COLO829 (cell line): ENCODE measurements at places on chromosomes 12 and 14.
A peak's percentile ranks its signal among the peaks of the same experiment; 100 is the strongest.

DNA sequence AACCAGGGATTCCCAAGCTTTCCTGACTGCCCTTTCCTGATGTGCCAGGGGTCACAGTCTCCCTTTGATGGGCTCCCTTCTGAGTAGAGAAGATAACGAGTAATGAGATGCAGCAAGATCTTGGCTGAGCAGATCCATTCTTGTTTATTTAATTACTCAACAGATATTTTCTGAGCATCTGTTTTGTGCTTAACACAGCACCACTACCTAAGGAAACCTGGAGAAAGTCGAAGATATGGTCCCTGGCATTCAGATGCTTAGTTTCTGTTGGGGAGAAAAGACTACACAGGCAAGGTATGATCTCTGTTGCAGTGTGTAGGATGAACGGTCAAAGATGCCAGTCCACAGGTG, 3.9 kb downstream of the AJUBA start:
- DNase-seq = no peak

DNA sequence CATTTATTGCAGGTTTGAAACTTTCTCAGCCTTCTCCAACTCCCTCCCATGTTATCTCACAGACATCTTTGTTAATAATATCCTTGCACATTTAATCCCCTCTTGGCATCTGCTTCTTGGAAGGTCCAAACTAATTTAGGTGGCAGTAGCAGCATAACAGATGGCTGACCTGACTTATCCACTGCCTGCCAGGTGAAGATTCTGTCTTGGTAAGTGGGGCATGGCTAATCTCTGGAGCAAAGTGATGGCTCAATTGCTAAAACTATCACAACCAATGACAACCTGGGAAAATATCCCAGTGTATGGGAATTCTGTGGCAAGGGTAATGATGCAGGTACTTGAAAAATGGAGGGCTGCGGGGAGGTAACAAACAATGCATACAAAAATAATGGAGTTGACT, 58.2 kb upstream of the ALG10B start:
- DNase-seq = no peak

GRCh38 chr14:61718039-61718438, 22.7 kb downstream of the HIF1A start:
- no peak for DNase-seq

GRCh38 chr12:117045160-117046010, 53.8 kb downstream of the TESC start:
- no peak for DNase-seq

DNA sequence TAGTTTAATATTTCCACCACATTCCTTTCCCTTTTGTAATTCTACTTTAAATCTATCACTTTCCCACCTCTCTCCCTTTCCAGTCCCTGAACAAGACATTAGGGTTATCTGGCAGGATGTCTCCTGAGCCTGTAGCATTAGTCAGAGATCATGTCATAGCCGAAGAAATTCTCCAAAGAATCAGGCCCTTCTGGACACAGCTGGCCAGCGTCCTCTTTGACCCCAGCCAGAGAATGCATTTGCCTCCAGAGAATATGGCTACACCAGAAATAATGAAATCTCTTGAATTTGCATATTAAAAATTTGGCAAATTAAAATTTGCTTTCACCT, 56.7 kb downstream of the NTF3 start:
- no peak for DNase-seq

- no peak for DNase-seq
Measured at GRCh38 chr12:45165284-45165683, 50.6 kb upstream of the ANO6 start.

DNA sequence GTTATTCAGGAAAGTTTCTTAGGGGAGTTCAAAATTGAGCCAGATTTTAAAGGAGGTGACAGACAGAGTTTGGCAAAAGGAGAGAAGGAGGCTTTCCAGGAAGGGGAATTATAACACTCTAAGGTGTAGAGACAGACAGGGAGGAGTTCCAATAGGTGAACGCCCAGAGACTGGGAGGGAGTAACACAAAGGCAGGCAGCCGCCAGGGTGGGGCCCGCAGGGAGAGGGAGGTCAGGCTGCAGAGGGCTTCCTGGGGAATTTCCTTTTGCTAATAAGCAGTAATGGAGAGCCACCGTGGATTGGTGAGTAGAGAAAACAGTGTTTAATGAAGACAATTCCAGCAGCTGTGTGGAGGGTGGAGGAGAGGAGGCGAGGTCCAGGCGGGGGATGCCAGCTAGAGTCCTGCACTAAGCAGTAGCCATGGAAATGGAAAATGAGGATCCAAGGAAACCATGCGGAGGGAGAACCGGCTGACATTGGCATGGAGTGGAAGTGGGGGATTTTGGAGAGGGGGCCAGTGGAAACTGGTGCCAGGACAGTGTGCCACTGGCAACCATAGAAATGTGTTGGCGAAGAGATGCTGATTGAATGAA, 22.2 kb downstream of the GRIN2B start:
- no peak for DNase-seq

- no peak for DNase-seq
Measured at GRCh38 chr14:69055999-69056788, 77.1 kb upstream of the ACTN1 start.

- DNase-seq = peak; percentile 78
Measured at GRCh38 chr12:11580125-11580751, 69.2 kb upstream of the ETV6 start.

- DNase-seq = no peak
Measured at GRCh38 chr12:18135509-18135908, 45.5 kb upstream of the RERGL start.

DNA sequence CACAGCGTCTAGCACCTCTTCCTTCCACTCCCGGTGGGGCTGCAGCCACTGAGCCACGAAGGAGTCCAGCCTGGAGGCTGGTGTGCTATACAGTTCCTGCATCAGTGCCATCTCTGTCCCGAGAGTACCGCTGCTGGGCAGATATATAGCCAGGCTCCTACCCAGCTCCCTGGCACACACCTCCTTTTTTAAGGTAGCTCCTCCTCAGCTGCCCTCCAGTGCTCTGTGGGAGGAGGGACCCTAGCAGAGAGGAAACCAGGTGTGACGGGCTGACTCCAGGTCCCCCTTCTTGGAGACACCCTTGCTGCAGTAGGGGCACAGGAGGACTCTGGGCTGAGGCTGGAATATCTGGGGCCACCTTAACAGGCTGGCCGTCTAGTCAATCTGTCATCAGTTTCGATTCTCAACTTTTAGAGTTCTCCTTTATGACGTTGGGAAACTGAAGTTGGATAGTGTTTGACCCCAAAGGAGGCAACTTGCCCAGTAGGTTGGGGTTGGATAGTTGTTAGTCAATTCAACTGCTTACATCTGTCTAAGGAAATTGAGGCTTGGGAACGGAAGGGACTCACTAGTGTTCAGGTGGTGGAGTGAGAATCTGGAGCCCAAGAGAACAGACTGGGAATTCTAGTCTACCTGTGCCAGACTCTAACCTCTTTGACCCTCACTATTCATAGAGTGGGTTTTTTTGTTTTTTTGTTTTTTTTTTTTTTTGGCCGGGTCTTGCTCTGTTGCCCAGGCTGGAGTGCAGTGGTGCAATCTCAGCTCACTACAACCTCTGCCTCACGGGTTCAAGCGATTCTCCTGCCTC, at the start of gene OASL:
OASL (minus strand) TSS at position 386 of the 808 bp plus-strand sequence; CDS start at position 111, 275 bp downstream.
- peak; percentile 41 for DNase-seq

DNA sequence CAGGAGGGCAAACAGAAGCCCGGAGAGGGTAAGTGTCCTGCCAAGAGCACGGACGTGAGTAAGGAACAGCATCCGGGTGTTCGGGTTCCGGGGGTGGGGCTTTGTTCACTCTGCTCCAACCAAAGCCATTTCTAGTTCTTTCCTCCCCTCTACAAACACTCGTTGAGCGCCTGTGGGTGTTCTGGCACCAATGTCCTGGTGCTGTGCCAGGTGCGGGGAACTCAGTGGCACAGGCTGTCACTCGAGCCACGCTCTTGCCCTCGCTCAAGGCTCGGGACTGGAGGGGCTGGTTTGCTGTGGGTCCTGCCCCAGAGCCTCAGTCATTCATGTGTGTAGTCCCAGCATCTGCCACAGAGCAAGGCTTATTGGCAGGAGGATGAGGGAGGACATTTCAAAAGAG, 157.5 kb downstream of the CALM1 start:
- no peak for DNase-seq

DNA sequence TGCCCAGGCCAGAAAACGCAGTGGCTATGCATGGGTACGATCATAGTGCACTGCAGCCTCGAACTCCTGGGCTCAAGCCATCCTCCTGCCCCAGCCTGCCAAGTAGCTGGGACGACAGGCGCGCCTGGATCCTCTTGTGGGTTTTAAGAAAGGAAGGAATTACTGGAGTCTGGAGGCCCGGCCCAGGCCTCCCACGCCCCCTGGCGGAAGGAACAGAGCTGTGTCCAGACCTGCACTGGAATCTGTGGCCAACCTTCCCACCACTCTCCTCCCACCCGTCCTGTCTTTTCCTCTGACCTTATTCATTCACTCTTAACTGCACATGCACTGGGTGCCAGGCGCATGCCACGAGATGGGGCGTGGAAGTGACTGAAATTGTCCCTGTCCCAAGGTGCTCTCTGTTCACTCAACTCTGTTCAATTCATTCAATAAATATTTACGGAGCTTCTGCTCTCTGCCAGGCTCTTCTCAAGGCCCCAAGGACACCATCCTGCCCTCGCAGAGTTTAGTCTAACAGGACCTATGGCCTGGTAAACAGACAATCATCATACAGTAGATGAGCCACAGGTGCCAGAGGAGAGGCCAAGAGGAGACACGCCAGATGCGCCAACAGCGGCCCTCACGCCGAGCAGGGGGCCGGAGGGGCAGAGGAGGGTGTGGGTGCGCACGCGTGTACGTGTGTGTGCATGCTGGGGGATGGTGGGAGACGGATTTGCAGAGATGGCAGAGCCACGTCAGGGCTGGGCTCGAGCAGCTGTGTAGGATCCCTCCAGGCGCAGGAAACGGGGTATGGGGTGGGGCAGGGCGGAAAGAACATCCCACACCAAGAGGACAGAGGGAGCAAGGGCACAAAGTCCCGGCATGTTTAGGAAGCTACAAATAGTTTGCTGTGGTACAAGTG, 13.7 kb upstream of the TMEM106C start:
- DNase-seq = peak; percentile 91

DNA sequence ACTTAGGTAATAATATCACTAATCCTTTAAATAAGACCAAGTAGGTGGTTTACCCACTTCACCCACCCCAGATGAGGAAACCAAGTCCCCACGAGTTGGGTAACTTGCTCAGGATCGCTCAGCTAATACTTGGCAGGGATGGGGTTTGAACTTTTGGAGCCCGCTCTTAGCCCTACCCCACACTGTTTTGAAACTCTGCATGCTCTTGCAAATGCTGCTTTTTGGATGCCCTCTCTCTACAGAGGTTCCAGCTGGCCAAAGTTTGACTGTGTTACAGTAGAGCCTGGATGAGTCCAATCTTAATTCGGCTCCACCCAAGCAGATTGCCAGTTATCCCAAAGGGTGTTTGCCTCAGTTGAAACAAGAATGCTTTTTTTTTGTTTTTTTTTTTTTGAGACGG, 6.8 kb downstream of the PLEKHG3 start:
- no peak for DNase-seq

DNA sequence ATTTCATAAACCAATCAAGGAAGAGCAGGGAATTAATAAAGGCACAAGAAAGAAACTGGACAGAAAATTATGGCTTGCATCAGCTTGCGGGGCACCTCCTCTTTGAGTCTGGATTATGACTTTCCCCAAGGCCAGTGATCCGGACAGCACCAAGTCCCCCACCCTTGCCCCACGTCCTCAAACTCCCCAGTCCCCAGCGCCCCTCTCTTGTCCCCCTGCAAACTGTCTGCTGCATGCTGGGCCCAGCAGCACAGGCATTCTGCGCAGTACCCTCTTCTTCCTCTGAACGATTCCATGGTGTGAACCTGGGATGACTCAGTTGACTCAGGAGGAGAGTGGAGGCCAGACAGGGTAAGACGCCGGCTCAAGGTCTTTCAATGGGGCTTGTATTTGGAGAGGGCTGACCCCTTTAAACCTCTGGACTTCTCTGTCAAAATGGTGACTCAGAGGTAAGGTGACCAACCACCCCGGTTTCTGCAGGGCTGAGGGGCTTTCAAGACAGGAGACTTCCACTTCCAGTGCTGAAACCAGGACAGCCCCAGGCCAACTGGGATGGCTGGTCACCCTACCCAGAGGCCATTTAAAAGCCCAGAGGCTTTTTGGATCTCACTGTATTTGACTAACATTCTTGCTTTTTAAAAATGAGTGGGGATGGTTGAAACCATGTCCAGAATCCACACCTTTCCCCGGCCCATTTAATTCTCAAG, 13.5 kb downstream of the C14orf132 start:
- DNase-seq = no peak

DNA sequence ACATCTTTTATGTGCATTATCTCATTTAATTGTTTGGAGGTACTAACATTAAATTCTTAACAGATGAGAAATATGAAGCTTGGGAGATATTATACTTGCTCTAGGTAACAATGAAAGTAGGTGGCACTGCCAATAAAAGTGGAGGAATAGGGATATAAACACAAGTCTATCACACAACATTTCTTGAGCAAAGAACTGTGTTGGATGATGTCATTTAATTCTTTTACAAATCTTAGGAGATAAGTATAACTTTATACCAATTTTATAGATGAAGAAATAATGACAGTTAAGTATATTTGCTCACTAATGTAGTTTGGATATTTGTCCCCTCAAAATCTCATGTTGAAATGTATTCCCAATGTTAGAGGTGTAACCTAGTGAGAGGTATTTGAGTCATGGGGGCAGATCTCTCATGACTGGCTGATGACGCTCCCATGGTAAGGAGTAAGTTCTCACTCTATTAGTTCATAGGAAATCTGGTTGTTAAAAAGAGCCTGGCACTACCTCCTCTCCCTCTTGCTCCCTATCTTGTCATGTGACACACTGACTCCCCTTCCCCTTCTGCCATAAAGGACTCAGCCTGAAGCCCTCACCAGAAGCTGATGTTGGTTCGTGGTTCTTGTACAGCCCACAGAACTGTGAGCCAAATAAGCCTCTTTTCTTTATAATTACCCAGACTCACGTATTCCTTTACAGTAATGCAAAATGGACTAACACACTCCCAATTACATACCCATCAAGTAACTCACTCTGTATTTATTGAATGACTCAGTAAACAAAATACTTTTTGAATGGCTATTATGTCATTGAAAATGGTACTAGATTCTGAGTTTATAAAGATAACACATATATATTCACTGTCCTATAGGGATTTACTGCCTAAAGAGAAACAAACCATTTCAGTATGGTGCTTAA, 146.8 kb upstream of the KITLG start:
- no peak for DNase-seq

DNA sequence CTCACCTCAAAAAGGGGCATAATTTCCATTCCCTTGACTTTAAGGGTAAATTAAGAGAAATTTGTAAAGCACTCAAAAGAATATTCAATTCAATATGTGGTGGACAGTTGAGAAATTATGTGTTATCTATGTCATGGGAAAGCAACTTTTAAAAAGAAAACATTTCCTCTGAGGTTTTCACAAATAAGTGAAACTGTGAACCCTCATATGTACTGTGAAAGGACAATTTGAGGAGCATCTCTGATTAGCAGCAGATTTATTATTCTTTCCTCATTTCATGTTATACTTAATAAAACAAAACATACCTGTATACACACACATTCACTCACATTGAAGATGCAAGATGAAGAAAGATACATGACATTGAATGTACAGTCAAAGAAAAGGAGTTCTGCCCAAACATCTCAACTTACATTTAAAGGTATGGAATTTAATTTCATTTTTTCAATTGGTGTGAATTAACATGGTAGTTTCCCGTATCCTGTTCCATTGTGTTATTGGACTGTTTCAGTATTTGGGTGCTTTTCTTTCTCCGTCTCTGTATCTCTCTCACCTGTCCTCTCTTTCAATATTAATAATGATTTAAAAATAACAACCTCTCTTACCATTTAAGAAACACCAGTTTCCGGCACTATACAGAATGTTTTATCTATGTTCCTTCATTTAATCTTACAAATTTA, at the start of gene KLRF1:
KLRF1 (plus strand) TSS at position 273 of the 680 bp plus-strand sequence; CDS start at position 337, 64 bp downstream.
- no peak for DNase-seq

- DNase-seq = no peak
Measured at GRCh38 chr14:28886940-28887339, 120.4 kb downstream of the FOXG1 start.
